ENCODE measurements at places on chromosomes 2 and 18.

DNA sequence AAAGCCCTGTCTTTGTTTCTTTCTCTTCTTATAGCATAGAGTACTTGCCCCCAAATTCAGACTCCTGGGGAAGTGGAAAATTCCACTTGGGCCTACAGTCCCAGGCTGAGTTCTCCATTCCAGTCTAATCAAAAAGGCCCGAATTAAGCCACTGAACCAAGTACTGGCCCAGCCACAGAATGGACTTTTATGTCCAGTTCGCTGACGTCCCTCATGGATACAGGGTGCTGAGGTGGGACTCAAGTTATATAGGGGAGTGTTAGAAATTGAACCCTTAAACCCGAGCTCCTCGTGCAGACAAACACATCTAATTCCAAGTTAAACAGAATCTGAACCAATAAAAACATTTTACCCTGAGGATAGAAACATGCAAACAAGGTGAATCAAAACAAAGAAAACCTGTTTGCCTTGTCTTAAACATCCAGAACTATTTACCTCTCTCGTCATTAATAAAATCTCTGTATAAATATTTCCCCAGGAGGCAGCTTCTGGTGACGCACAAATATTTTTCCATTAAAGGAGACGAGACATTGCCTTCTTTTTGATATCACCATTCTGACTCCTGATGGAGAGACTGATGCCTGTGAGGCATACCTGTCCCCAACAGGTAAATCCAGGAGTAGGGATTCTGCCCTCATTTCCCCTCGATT is 136.8 kb upstream of the ARL4C start:
- DNase-seq = no peak

DNA sequence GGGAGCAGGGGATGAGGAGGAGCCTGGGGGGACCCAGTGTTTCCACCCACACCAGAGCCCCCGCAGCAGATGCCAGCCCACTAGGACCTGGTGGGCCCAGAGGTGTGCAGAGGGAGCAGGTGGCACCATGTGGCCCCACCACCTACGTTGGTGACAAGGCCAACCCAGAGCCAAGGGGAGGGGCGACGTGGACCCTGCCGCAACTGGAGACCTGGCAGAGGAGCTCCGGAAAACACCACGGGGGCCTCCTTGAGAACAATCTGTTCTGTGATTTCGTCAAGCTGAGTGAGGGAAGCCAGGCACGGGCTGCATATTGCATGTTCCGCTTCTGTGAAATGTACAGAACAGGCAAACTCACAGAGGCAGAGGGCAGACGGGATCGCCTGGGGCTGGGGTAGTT is 49.1 kb upstream of the GPC1 start:
- no peak for DNase-seq

DNA sequence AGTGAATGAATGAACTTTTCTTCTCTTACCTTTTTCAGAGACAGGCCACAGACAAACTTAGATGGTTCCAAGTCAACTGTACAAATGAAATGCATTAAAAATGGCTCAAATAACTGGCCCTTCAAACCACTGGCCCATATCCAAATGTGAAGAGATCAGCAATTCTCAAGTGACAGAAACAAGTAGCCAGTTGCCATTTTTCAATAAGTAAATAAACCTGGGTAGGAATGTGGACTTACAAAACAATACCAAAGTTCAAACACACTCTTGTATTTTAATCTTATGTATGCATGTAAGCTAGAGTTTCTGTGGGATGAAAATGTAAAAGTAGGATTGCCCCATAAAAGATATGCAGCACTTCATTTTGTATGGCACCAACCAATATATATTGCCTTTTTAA is 129.2 kb downstream of the MEP1B start:
- no peak for DNase-seq

DNA sequence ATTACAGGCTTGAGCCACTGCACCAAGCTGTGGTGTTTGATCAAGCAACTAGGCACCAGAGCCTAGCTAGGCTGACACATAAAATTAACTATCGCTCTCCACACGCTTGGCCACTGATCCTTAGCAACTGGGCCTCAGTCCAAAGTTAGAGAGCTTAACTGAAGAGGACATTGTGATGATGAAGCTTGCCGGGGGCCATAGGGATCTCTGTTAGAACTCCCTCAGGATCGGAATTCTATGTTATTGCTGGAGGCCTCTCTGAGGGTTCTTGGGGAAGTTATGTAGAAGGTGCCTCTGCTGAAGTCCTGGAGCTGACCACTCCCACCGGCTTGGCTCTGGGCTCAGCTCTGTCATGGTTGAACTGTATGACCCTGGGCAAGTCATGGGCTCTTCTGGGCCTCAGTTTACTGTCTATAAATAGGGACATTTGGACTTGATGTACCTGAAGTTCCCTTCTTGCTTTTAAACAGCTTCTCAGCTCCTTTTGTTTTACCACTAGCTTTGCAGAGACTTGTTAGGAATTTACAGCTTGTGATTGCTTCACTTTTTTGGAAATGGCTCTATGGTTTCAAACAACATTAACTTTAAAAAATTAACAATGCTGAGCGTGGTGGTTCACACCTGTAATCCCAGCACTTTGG is 44.1 kb downstream of the GATA6 start:
- DNase-seq = no peak

- DNase-seq = no peak
These were observed 60.5 kb upstream of the TMEM200C start for GRCh38 chr18:5955861-5956260.

GRCh38 chr2:33069894-33070651 is 123.3 kb downstream of the LTBP1 start:
- DNase-seq = no peak
